ENCODE measurements at places on chromosomes 7 and 10.

- no peak for DNase-seq
Observed at GRCh38 chr7:107179326-107180164, 10.7 kb downstream of the HBP1 start.

DNA sequence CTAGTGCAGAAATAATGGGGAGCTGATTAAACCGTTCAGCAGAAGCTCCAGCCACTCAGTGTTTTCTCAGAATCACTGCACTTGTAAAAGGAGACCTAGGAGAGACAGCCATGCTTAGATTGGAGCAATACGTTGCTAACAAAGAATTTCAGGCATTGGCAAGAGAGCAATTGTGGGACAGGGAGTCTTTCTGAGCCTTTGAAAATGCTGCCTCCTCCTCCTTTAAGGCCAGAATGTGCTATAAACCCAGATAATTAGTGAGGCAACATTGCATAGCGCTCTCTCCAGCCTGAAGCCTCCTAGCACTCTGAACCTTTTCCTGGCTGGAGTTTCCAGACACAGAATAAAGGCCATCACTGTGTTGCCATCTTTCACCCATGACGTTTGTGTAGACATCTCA, 18.5 kb upstream of the PTPRN2 start:
- DNase-seq, result no peak

- no peak for DNase-seq
Observed at GRCh38 chr7:42621543-42622219, 290.2 kb downstream of the C7orf25 start.

- no peak for DNase-seq
Observed at GRCh38 chr10:124303662-124304418, 114.9 kb downstream of the OAT start.

- no peak for DNase-seq
Observed at GRCh38 chr7:111660478-111660877, 98.2 kb upstream of the IMMP2L start.

- DNase-seq, result no peak
Observed at GRCh38 chr10:132522521-132523411, 14.8 kb upstream of the INPP5A start.

DNA sequence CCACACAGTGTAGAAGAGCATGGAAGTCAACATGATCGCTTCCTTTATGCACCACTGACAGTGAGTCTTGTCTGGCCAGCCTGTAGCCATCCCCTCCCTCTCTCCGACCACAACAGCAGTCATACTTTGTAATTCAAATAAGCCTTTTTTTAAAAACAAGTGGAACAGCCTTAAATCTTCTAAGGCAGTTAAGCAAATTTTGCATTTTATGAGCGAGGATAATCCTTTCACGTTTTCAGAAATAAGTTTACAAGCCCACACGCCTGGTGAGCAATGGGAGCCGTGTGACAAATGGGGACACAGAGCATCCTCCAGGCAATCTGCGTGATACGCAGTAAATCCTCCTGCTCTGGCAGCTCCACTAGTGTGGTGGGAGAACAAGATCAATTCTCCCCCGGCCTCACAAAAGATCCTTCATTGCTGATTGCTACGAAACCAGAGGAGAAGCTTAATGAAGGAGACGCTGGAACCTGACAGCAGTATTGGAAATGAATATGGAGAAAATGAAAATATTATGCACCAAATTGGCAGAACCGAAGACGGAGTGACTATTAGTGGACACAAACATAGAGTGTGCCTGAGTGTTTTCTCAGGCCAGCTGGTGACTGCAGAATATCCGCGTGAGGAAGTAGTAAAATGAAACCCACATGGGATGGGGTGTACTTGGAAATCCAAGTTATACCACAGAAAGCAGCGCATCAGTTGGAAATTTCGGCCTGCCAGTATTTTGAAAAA, 104.2 kb upstream of the CDCA7L start:
- DNase-seq, result no peak

- DNase-seq, result no peak
Observed at GRCh38 chr7:133255486-133255885, 2.6 kb downstream of the EXOC4 start.

DNA sequence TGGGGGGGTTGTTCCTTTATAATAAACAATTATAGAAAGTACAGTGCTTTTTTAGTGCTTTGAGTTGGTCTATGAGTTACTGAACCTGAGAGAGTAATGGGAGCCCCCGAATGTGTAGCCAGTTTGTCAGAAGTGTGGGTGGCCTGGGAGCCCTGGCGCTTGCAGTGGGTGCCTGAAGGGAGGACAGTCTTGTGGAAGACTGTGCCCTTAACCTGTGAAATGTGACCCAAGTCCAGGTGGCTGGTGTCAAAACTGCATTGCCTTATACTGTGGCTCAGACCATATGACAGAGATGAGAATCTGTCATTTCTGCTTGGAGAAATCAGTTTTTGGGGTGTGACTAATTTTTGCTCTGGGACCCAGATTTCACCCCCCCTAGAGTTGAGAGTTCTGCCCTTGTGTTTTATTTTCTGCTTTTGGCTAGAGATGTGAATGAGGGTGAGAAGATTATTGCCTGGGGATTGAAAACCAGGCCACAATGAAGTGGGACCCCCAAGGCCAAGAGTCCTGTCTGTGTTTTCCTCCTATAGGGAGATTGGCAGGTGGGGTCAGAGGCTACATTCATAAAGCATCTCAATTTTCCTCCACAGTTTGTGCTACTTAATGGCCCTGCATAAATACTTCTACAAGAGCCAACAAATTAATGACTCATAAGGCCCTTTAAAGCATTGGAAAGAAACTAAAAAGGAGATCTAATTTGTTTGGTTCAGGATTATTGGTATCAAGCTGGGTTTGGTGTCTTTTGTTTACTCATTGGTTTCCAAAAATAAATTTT, 24.1 kb upstream of the CARD11 start:
- DNase-seq, result no peak

GRCh38 chr10:42830237-42830636, 47.6 kb downstream of the BMS1 start:
- DNase-seq, result no peak

DNA sequence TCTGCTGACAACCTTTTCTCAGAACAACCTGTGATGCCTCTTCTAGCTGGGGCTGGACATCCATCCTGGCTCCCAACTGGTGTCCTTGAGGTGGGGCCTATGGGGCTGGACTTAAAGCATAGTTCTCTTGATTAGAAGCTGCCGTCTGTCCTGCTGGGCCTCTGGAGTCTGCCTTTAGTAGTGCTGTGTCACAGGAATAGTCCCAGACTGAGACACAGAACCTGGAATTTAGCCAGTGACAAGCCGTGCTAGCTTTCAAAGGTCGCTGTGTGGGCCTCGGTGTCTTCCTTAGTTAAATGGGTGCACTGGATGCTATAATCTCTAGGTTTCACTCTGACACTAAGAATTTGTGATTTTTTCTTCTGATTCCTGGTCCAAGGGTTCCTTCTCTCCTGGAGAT, 41.2 kb downstream of the GPR141 start:
- no peak for DNase-seq

- no peak for DNase-seq
Observed at GRCh38 chr7:120996333-120996987, 7.9 kb downstream of the CPED1 start.

DNA sequence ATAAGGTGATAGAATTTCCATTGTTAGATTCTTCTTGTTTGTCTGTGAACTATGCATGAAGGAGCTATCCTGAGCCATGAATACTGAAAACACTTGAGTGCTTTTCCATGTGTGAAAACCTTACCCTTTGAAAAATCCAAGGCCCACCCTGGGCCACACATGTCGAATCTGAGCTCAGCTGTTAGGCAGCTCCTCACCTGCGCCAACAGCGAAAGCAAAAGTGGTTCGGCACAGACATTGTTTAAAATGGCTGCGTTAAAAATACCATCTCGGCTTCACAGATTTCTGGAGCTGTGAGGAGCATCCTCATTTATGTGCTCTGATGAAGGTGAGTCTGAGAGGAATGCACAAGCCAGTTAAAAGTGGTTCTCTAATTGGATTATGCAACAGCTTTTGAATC, 137.7 kb downstream of the NEUROD6 start:
- peak; percentile 13 for DNase-seq

- DNase-seq, result no peak
Observed at GRCh38 chr10:124765256-124765655, 21.1 kb upstream of the FAM53B start.

GRCh38 chr10:65291286-65291685, 1634.5 kb upstream of the LRRTM3 start:
- DNase-seq, result no peak

DNA sequence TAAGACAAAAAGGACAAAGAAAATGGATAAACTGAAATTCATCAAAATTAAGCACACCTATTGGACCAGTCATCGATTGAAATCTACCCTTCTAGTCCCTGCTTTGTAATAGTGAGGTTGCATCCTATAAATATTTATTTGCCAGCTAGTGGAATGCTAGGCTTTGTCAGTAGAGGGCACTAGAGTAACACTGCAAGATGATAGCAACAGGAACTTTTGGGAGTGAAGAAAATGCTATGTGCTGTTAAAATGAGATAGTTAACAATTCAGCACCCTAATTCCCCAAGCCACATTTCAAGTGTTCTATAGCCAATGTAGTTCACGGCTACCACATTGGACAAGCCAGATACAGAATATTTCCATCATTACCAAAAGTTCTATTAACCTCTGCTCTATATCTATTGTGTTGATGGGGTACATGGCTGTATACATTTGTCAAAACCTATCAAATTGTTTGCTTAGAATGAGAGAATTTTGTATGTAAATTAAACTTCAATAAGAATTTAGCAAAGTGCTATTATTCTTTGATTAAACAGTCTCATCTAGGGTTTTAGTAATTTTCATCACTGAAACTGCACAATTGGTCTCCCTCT, 69.8 kb downstream of the LSMEM1 start:
- DNase-seq, result no peak

DNA sequence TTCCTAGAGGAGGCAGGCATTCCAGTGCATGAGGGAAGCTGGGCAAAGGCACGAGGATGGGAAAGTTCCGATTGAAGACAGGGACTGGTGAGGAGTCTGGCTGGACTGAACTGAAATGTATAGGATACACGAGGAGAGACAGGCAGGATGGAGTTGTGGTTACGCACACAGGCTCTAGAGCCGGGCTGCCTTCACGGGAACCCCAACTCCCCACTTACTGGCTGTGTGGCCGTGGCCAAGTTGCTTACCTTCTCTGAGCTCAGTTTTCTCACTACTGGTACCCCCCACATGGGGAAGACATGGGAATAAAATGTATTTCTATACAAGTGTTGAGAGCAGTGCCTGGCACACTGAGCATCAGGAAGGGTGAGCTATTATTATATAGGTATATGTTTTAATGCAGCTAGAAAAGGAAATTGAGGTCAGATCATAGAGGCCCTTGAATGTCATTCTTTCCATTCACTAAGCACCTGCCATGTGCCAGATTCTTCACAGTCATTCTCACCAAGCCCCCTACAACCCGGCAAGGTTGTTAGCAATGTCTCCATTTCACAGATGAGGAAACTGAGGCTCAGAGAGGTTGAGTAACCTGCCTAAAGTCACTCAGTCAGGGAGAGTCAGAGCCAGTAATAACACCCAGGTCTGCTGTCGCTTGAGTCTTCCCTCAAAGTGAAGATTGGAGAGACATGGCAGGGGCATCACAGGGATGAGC, 9.7 kb downstream of the CHST3 start:
- no peak for DNase-seq

DNA sequence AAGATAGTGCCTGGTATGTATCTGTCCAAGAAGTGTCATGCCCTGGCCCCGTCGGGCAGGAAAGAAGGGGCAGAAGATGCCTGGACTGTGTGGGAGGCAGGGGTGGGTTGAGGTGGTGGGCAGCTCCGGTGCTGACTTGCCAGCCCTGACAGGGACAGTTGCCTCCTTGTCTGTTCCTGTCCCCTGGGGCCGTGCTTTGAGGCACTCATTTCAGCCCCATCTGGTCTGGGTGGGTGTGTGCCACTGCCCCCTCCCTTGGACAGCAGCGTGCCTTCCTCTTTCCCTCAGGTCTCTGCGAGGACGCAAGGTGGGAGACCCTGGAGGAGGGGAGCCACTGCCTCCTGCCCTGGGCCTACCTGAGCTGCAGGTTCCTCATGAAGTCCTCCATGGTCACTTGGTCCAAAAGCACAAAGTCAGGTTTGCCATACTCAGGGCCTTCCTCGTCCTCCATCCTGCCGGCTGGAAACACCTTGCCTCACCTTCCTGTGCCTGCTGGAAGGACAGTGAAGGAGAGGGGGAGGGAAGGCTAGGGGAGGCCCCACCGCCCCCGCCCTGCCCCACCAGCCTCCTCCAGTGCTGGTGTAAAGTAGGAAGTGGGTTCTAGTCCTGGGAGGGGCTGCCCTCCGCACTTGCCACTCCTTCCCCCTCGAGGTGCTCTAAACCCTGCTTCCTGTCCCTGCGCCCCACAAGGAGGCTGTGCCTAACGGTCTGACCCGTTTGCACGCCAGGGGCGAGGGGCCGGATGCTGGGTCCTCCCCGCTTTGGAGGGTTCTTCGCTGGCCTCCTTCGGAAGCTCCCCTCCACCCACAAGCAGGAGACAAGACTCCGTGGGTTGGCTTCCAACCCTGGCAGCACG, at the start of gene MYO1G:
Gene MYO1G, minus strand, starts transcription at position 505 of the 856 bp plus-strand sequence. Its CDS starts 54 bp downstream, at position 451.
- no peak for DNase-seq

- DNase-seq, result no peak
Observed at GRCh38 chr7:84786073-84786472, 400.8 kb downstream of the SEMA3D start.

- DNase-seq, result peak; percentile 67
Observed at GRCh38 chr10:124686707-124687376, 57.3 kb downstream of the FAM53B start.

- DNase-seq, result no peak
Observed at GRCh38 chr10:57921140-57921539, 346.6 kb downstream of the IPMK start.

DNA sequence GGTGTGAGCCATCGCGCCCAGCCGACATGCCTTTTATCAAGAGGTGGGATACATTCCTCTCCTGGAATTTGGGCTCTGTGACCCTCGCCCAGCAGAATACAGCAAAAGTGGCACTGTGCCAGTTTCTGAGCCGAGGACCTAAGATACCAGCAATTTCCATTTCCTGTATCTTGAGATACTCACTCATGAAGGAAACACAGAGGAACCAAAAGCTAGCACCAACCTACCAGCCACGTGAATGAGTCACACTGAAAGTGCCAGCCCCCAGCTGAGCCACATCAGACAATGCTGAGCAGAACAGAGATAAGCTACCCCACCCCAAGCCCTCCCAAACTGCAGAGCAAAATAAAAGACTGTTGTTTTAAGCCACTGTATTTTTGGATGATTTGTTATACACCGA, 56.3 kb downstream of the CACUL1 start:
- no peak for DNase-seq

DNA sequence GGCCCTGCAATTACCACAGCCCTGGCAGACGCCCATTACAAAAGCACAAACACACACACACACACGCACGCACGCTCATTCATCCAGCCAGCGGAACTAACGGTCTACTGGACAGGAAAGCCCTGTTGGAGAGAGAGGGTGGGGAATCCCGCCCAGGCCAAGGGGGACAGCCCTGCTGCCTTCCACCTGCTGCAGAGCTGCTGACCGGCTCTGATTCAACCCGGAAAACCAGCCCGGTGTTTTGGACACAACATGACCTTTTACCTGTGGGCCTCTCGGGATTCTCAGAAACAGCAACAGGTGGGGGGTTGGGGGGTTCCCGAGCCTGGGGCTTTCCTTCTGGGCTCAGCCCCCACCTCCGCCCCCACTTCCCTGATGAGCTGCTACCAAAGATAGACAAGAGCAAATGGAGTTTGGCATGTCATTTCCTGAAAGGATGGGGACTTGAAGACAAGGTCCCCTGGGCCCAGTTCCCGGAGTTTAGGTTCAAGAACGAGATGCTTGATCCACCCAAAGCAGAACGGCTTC, 18.5 kb upstream of the SERPINE1 start:
- DNase-seq, result no peak

GRCh38 chr10:95941115-95941514, 33.3 kb downstream of the CC2D2B start:
- DNase-seq, result no peak

Measured in occipital lobe (tissue), 3 donors.